ENCODE measurements at places on chromosomes 5 and 9.

DNA sequence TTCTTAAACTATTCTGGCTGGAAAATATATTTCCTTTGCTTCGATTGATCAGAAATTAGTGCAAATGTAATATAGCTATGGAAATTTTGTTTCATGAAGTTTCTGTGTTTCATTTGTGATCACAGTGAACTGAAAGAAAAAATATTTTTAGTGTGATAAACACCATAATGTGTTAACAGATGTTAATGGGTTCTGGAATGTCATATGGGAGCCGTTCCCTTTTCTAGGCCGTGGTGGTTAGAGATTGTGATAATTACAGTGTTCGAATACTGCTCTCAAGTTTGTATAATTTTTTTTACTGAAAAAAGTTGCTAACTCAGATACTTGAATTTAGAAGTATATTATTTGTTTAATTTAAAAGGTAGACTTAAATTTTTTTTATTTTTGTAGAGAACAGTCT, 19.3 kb downstream of the GAPVD1 start:
- H3K4me3 ChIP-seq = no peak overlapping the region
- no peaks in the 10 kb centered on the region for H3K36me3 ChIP-seq
- DNase-seq = no peak
- H3K27me3 ChIP-seq = no peaks in the 10 kb centered on the region
- no peaks in the 10 kb centered on the region for H3K4me1 ChIP-seq

DNA sequence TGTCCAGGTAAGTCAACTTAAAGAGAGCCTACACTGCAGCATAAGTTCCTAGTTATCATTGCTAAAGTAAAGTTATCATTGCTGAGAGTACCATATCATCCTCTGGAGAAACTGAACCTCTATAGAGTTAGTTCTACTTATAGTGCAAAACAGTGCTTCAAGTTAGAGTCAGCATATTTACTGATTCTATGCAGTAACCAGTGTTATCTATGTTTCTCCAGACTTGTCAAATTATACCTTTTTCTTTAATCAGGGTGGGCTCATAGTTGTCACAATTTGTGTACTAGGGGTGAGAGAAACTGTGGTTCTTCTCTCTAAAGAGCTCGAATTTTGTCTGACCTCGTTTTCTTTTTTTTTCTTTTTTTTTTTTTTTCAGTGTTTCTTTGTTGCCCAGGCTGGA, 79.6 kb downstream of the ANXA2R start:
- H3K36me3 ChIP-seq = no peaks in the 10 kb centered on the region
- H3K4me3 ChIP-seq = no peak overlapping the region
- no peaks in the 10 kb centered on the region for H3K4me1 ChIP-seq
- DNase-seq = no peak
- H3K27ac ChIP-seq = no peak overlapping the region

- DNase-seq = no peak
- H3K4me3 ChIP-seq = no peak overlapping the region
- no peaks in the 10 kb centered on the region for H3K27me3 ChIP-seq
- H3K4me1 ChIP-seq = peaks cover 28% of the 10 kb centered on the region
- H3K36me3 ChIP-seq = no peaks in the 10 kb centered on the region
These were observed 50.2 kb downstream of the PSMB7 start for GRCh38 chr9:124365036-124365435.

DNA sequence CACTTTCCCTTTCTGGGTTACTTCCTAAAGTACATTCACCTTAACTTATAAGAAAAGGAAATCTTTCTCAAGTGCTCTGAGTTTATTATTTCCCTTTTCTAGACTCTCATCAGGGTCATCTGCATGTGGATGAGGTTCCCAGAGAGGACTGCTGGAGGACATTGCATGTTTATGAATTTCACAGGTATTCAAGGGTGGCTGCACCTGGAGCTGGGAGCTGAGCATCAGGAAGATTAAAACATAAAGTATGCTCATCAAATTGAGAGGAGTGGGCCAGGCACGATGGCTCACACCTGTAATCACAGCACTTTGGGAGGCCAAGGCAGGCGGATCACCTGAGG, 34.7 kb upstream of the PLIN2 start:
- H3K36me3 ChIP-seq = no peaks in the 10 kb centered on the region
- H3K27ac ChIP-seq = peak overlapping the region; percentile 91
- H3K4me3 ChIP-seq = peak overlapping the region; percentile 41
- H3K27me3 ChIP-seq = no peaks in the 10 kb centered on the region
- H3K4me1 ChIP-seq = peaks cover 23% of the 10 kb centered on the region

All from GM23248 (cell line).